ENCODE measurements at places on chromosomes 4 and X.

- DNase-seq = no peak
Observed at GRCh38 chr4:106493086-106493485, 124.5 kb upstream of the GIMD1 start.

GRCh38 chrX:20418379-20419150, 151.9 kb upstream of the RPS6KA3 start:
- DNase-seq = no peak

DNA sequence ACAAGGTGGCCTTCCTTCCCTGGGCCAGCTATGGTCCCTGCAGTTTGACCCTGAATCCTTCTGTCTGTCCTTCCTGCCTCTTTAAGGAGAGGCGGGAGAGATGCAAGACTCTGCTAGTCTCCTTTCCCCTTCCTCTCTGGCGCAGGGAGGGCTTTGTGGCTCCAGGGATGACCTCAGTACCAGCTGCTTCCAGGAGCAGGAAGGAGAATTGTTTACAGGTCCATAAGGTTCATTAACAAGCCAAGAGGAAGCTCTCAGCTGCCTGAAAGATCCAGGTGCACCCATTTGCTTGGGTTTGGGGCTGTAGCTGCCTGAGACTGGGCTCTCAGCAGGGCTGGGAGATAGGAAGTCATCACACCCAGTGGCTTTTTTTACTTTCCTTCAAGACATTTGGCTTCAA, 4.0 kb upstream of the FATE1 start:
- DNase-seq = no peak

DNA sequence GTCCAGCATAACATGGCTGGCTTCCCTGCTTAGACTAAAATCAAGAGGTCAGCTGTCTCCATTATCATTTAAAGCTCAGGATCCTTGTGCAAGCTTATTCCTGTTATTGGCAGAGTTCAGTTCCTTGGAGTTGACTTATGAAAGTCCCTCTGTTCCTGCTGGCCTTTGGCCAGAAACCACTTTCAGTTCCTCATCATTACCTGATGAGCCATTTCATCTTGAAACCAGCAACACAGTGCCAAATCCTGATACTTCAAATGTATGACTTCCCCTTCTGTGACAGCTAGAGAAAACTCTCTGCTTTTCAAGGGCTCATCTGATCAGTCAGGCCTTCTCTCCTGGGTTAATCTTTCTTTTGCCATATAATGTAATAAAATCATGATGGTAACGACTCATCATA, 110.6 kb upstream of the FSTL5 start:
- no peak for DNase-seq

DNA sequence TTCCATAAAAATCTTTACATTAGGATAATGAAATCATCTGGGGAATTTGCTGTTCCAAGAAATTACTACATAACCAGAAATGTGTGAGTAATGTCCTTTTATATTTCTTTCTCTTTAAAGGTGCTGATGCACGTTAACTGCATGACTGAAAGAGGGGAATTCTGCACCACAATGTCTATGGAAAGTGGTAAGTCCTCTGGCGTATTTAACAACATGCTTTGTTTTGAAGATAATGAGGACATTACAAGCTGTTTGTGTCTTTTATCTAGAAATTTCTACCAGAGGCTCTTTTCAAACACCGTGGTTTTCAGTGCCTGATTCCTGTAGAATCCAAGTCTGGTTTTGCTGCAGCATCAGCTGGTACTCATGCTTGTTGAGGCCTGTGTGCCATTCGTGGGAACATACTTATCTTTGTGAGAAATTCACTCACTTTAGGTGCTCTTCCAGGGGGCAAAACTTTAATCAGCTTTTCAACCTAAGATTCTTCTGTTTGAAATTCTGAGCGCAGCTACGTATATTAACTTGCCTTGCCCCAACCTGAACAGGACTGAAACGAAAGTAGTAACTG, 257.2 kb downstream of the PDHA2 start:
- no peak for DNase-seq

GRCh38 chr4:21226637-21227538, 526.6 kb downstream of the PACRGL start:
- no peak for DNase-seq

DNA sequence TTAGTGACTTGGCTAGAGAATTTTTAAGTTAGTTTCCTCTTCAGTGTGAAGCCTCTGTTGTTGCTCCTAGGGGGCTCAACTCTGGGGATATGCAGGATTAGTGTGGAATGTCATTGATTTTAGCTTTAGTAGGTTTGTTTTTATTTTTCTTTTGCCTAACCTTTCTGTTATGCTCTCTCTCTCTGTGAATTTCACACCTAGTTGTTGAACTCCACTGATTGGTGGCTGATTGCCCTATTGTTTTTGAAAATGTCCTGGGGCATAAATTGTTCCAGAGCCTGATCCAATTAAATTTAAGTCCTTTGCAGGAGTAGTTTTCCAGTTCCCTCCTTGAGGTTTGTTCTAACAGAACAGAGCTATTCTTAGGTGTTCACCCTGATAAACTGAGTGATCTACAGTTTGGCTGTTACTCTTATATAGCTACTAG, 393.3 kb upstream of the CTSO start:
- no peak for DNase-seq

All from activated T-helper 1 cell treated with anti-CD3 and anti-CD28 coated beads, Interleukin-12 subunit alpha, Interleukin-12 subunit beta, Interleukin-2, Interleukin-4 antibody, amounts not matched to agents 30 ng/mL and 10 ng/mL and 1 ng/mL, durations not matched to agents 14 hours and 24 hours and 36 hours (primary cell).